BJ (cell line): ENCODE measurements at places on chromosomes 5 and 9. TPM values are rescaled to one million over a fixed set of nuclear protein-coding genes. Genes with fewer than 3 reads are reported as not detected.

WDR36 gene
- 8.5 and 15.5 TPM in 2 replicates for polyA plus RNA-seq

DNA sequence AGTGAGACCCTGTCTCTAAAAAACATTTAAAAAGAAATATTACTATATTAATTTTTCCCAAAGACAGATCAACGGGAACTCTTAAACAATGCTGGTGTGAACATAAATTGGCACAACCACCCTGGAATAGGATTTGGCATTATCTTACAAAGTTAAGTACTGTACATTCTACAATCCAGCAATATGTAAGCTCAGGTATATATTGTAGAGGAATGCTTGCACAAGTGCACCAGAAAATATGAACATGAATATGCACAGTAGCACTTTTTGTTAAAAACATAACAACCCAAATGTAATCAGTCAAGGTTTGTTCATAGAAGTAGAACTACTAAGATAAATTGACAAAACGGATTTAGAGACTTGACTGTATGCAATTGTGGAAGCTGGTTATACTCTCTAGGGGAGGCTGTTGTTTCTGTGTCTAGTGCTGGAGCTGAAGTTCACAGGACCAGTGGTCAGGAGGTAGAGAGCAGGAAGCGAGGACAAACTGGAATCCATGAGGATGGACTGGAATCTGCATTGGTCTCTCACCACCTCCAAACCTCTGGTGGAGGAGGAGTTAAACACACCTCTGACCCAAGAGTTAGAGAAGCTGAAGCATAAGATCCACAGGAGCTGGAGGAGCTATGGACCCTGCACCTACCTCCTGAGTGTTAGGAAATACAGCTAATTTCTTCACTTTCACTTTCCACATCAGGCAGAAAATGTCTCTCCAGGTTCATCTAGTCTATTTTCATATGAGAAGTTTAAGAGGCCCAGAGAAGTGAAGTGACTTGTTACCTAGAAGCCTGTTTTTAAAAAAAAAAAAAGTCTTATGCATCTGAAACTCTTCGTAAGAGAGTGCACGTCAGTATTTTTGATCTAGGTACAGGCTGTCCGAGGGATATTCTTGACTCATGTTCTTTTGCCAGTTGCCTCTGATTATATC is 20.3 kb upstream of the RIC1 start:
- DNase-seq, result no peak

SLC34A3 gene
- polyA plus RNA-seq, result not detected in 2 replicates

TXNDC8 gene
- polyA plus RNA-seq, result not detected in 2 replicates

CKS2 gene
- 128 and 135 TPM in 2 replicates for polyA plus RNA-seq

TNIP1 gene
- 54.5 and 80.8 TPM in 2 replicates for polyA plus RNA-seq

JAK2 gene
- polyA plus RNA-seq, result 2.0 and 3.8 TPM in 2 replicates

NRARP gene
- polyA plus RNA-seq, result 0.17 TPM in 2 replicates

- DNase-seq, result no peak
Observed at GRCh38 chr5:146079695-146080373, 25.5 kb downstream of the PLAC8L1 start.

PCDHGB3 gene
- polyA plus RNA-seq, result 2.7 and 3.0 TPM in 2 replicates

GMCL2 gene
- polyA plus RNA-seq, result not detected in 2 replicates

UGCG gene
- 34.3 and 79.4 TPM in 2 replicates for polyA plus RNA-seq

DNA sequence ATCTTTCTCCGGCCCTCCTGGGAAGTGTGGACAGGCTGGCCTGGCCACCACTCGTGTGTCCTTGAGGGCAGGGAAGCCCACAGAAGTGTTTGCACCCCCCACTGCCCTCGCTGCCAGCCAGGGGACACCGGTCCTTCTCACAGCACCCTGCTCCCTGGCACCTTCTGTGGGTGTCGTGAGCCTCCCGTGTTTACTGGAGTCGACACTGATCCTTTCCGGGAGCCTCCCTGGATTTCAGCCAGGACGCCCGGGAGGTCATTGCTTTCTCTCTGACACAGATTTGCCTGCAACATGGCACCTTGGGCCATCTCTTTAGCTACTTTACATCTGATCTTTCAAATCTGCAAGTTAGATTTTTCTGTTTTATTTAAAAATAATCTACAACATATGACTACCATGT is 120.4 kb upstream of the CACNA1B start:
- no peak for DNase-seq

DNA sequence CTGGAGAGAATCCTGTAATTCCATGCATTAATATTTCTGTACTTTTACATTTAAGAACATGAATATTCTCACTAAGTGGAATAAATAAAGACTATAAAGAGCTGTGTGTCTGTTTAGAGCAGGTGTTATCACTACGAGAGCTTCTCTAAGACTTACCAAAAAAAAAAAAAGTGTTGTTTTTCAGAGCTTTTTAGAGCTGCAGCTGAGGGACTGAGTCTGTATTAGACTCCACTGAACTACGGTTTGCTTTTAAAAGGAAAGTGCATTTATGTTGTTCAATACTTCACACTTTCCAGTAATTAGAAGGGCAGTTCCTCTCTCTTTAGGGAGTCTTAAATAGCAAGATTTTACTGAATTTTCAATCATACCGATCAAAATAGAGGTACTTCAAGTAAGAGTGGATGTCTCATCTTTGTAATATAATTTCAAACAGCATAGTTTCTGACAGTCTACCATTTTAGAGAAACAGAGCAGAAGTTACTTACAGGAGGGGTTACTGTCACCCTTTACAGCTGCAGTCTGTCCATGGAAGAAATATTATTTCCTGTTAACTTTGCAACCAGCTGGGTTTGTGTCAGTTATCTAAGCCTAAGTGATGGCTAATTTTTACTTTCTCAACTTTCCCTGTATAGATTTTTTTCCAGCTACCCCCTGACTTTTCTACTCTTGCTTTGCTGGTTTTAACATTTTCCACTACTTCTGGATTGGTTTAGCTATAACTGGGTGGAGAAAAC is 2.4 kb downstream of the SYK start:
- no peak for DNase-seq

DNA sequence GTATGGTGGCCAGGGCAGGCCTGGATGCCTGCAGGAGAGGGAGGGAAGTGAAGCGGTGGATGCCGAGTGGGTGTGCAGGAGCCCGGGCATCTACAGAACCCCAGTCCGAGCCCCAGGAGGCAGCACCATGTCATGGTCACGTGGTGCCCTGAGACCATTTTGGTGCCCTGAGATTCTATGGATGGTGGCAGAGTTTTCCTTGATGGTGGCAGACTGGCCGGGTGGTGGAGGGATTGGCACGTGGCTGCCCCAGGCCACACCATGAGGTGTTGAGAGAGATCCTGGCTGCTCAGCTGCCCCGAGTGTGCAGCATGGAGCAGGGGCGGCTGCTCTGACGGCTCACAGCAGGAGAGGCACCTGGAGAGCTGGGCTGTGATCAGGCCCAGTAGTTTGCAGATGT is 52.3 kb downstream of the SYK start:
- DNase-seq, result no peak

GRCh38 chr9:37902796-37903646 is 906 bp downstream of the SLC25A51 start:
- DNase-seq, result no peak

DNA sequence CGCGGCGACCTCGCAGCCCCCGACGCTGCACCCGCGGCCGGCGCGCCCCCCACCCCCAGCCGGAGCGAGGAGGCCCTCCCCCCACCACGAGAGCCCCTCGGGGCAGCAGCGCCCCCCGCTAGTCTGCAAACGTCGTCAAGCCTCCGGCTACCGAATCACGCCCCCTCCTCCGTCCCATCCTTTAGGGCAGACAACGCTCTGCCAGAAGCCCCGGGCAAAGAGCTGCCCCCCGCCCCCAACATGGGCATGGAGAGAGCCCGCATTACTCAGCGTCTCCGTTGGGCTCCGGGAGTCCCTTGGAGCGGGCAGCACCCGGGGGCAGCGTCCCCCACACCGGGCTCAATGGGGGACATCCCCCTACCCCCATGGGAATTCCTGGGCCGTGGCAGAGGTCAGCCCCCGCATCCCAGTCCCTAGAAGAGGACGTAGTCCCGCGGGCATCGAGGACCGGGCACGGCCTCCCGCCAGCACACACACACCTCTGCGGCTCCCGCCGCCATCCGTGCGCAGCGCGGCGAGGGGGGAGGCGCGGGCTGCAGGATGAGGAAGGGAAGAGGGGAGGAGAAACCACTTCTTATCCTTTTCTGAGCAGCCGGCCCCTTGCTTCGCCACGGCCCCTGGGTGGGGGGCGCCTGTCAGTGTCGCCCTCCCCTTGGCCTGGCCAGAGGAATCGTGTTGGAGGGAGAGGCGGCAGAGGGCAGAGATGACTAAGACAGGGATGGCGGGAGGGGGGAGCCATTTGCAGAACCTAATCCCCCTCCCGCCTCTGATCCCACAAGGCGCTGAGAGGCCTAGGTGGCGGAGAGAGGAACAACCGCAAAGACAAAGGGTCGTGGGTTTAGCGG is 750 bp downstream of the DNM1 start:
- DNase-seq, result no peak

DNA sequence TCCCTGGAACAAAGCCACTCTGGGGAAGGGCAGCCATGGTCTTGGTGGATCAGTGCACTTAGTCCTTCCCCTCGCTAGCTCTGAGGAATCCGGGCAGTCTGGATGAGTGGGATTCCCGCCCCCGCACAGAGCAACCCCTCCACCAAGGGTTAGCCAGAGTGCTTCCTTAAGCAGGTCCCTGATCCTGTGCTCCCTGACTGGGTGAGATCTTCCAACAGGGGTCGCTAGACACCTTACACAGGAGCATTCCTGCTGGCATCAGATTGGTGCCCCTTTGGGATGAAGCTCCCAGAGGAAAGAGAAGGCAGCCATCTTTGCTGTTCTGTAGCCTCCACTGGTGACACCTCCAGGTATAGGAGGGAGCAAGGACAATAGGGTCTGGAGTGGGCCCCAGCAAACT is 228.8 kb downstream of the AP3B1 start:
- no peak for DNase-seq

- peak; percentile 47 for DNase-seq
Observed at GRCh38 chr5:92944903-92945604, 636.0 kb downstream of the NR2F1-AS1 start.

GARIN3 gene
- polyA plus RNA-seq, result not detected in 2 replicates

DNA sequence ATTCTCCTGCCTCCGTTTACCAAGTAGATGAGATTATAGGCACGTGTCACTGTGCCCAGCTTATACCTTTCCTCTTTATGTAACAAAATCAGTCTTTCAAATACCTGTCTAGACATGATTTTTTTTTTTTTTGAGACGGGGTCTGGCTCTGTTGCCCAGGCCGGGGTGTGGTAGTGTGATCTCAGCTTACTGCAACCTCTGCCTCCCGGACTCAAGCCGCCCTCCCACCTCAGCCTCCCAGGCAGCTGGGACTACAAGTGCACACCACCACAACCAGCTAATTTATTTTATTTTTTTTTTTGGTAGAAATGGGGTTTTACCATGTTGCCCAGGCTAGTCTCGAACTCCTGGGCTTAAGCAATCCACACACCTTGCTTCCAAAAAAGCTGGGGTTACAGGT is 13.2 kb downstream of the NADK2 start:
- no peak for DNase-seq

DNA sequence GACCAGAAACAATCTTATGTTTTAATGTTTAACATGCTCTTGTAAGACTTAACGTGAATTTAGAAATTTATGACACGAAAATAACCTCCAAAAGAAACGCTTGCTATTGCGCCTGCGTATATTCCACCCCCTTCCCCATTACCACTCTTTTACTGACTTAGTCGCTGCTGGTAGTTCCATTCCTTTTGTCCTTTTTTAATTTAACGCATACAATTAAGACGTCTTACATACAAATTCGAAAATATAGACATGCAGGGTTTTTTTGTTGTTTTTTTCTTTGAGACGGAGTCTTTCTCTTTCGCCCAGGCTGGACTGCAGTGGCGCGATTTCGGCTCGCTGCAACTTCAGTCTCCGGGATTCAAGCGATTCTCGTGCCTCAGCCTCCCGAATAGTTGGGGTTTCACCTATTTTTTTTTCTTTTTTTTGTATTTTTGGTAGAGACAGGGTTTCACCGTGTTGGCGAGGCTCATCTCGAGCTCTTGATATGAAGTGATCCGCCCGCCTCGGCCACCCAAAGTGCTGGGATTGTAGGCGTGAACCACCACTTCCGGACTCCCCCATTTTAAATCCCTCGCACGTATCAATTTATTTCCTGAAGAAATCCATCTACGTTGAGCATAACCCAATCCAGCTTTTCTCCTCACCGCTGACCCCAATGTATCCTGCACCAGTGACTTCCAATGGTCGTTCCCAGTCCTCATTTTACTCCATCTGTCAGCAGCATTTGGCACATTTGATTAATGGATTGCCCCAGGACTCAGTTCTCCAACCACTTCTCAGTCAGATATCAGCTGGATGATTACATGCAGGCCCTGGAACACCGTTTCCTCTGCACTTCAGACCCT is 684 bp upstream of the MED7 start:
- no peak for DNase-seq

DNA sequence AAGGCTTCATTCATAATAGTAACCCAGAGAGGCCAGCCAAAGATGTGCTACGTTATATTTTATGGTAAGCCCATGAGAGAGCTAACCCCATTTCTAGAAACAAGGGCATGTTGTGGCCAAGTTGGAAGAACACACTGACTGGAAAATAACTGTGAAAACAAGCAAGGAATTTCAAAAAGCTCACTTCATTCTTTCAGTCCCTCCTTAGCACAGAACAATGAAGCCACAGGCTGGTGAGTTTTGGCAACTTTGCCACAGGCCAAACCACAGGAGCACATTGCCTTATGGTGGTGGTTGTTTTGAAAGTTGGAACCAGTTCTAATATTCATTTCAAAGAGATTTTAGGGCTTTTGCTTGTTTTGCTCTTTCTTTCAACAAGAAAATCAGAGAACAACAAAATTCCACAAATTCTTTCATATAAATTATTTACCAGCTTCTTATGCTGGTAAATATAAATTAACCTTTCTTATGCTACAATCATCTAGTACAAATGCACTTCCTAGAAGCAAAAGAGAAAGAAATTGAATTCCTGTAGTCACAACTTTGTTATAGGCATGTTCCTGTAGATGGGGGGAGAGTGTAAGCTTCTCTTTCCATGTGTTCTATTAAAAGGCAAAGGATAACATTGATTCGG is 225.4 kb upstream of the RFX3 start:
- DNase-seq, result peak; percentile 50

DNA sequence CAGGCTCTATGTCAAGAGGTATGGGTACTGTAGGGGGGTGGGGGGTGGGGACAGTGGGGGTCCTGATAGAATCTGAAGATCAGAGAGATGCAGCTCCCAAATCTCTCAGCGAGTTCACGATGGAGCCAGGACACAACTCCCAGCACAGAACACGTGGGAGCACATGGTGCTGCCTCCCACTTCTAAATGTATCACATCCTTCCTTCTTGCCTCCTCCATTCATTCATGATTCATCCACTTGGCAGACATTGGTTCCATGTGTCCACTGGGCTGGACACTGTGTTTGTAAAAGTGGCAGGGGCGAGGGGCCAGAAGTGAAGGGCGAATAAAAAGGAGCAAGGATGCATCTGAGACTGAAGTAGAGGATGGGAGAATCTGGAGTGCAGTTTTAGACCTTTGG is 33.9 kb downstream of the SH3TC2 start:
- DNase-seq, result no peak

GRCh38 chr5:54883374-54884194 is 101.8 kb downstream of the ESM1 start:
- DNase-seq, result no peak

TMEM252 gene
- polyA plus RNA-seq, result not detected in 2 replicates

DNA sequence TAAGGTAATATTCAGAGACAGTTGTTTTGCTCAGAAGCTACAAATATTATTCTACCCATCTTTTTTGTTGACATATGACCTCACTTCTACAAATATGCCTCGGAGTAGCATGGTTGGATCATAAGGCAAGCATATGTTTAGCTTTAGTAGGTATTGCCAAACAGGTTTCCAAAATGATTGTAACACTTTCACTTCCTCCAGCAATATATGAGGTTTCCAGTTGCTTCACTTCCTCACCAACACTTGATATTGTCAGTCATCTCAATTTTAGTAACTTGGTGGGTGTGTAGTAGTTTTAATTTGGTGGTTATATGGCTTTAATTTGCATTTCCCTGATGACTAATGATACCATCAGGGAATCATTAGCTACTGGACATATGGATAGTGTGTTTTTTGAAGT is 46.7 kb downstream of the TNFSF8 start:
- DNase-seq, result no peak
